Stimulated activated CD4-positive, alpha-beta T cell treated with anti-CD3 and anti-CD28 coated beads, Interleukin-15, amount 100 ng/mL, for 1 hour (primary cell): ENCODE measurements at places on chromosomes 4 and X.
A peak's percentile ranks its signal among the peaks of the same experiment; 100 is the strongest.

DNA sequence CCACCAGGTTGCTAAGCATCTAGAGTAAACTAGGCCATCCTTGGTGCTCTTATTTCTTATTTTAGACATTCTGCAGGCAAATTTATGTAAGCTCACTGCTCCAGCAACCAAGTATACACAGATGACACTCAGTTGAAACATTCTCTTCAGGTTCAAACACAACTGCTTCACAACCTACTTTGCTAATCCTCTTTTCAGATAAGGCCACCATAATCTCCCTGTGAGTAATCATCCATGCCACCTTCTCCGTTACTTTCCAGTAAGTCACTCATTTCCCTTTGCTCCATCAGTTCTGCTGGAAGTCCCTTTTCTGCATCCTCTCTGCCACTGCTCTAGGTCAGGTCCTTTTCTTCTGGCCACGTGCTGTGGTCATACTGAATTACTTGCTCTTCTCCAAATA is 120.2 kb upstream of the WDFY3 start:
- DNase-seq: no peak

DNA sequence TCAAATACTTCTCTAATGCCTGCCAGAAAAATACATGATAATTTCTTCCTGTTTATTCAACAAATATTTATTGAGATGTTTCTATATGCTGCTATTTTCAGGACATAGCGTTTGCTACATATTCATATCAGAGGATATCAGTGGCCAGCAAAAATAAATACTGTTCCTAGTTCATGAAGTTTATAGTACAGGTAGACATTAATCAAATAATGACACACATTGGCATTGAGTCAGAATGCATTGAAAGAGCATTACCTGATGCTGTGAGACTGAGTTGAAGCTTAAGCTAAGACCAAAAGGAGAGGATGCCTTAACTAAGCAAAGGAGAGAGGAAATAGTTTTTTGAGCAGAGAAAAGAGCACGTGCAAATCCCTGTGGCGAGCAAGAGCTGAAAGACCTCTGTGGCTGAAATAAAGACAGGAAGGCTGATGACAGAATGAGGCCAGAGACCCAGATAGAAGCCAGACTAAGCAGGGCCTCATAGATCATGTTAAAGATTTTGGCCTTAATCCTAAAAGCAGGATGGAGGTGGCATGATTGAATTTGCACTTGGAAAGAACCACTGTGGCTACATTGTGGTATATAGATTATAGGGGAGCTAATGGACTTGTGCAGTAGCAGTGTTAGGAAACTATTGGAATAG is 36.2 kb downstream of the FAM241A start:
- no peak for DNase-seq

DNA sequence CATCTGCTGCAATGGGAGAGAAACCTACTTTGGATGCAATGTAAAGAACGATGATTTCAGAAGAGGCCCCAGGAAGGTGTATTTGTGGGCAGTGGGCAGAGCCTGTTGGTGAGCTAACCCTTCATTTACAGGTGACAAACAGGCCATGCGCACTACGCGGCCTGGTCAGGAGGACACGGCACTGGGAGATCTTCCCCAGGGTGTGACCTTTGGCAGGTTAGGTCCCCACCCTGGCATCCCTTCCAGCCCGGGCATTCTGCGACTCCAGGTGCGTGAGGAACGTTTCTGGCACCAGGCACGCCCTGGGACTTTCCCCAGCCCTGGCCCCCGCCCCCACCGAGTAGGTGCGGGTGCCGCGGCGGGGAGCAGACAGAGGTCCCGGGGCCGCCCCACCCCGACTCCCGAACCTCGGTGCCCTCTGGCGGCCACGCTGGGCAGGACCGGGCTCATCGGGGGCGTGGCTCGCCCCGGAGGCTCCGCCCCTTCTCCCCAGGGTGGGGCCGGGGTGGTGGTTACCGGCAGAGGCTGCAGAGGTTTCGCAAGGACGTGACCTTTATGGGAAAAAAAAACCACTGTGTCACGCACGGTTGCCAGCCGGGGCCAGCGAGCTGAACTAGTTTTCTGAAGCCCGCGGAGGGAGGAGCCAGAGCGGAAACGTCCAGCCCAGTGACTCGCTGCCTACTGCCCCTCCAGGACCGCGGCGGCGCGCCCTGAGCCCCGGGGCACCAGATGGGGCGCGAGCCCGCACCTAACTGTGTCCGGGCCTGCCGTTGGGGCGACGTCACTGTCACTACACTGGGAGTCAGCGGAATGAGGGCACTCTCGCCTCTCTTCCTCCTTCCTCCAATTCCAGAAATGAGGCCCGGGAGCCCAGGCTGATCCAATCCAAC is 5.0 kb upstream of the NYX start:
- DNase-seq: peak; percentile 75

- no peak for DNase-seq
These were observed 483.7 kb upstream of the INTU start for GRCh38 chr4:127149086-127149485.

DNA sequence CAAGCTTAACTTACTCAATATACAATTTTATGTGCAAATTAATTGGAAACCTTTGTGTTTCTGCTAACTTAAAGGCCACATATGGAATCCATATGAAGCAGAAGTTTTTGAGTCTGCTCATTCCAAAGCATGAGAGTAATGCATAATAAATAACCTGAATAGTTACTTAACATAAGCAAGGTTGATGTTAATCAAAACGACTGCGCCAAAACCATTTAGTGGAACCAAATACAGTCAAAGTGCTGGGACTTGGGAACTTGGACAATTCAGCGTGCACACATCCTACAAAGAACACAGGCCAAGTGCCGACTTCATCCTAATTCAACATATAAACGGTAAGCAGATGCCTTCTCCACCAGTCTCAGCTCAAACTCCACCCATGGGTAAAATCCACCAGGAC is 17.0 kb downstream of the TSPAN5 start:
- DNase-seq: no peak

DNA sequence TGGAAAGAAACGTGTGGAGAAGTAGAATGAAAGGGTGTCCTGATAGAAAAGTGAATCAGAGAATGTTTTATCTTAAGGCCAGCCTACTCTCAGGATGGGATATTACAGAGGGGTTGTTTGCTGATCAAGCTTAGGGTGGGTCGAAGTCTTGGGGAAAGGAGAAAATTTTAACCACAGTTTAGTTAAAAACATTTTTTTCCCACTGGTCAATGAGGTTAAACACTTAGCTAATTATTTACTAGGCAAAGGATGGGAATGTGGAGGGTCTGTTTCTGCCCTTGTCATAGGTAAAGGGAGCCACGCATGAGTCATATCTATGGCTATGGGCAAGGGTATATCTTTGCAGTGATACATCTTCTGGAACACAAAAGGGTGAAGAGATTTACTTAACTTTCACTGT is 16.1 kb upstream of the SULT1E1 start:
- DNase-seq: no peak
